ENCODE measurements at places on chromosomes 5 and 9.
A peak's percentile ranks its signal among the peaks of the same experiment; 100 is the strongest.

DNA sequence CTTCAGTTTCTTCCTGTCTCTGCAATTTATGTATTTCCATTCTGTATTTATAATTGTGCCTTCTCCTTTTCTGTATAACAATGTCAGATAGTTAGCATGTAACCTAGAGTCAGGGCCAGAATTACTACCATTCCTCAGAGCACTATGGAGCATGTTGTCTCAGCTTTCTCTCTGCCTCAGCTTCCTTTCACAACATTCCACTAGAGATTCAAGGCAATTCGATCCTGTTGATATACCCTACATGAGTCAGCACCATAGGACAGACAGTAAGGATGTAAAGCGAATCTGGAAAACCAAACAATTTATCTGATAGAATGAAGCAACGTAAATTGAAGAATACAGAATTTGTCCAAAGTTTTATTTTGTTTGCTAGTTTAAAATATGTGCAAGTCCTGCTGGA, 728.3 kb upstream of the SEMA6A start:
- no peaks in the 10 kb centered on the region for H3K4me1 ChIP-seq
- DNase-seq: no peak
- H3K27me3 ChIP-seq: no peaks in the 10 kb centered on the region
- H3K4me3 ChIP-seq: no peak overlapping the region
- no peaks in the 10 kb centered on the region for H3K36me3 ChIP-seq

DNA sequence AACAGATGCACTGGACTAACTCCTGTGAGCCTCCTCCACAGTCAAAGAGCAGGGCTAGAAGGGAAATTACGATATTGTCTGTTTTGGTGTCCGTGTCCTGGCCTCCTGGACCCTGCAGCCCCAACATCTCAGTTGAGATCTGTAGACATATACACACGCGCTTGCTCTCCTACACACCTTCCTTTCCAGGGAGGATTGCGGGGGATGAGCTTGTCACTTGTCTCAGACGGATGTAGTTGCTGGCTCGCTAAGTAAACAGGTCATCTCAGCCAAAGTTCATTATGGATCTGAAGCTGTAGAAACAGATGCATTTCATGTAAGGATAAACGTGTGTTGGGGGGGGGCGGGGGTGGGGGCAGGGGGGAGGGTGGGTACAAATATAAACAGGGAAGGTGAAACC, 549.3 kb downstream of the CCDC171 start:
- H3K4me1 ChIP-seq: no peaks in the 10 kb centered on the region
- no peaks in the 10 kb centered on the region for H3K27me3 ChIP-seq
- no peaks in the 10 kb centered on the region for H3K36me3 ChIP-seq
- H3K27ac ChIP-seq: no peak overlapping the region
- no peak for DNase-seq
- no peak overlapping the region for H3K4me3 ChIP-seq

- DNase-seq: no peak
- no peaks in the 10 kb centered on the region for H3K36me3 ChIP-seq
- no peak overlapping the region for H3K27ac ChIP-seq
Observed at GRCh38 chr9:137293094-137293481, 9.0 kb downstream of the NRARP start.

DNA sequence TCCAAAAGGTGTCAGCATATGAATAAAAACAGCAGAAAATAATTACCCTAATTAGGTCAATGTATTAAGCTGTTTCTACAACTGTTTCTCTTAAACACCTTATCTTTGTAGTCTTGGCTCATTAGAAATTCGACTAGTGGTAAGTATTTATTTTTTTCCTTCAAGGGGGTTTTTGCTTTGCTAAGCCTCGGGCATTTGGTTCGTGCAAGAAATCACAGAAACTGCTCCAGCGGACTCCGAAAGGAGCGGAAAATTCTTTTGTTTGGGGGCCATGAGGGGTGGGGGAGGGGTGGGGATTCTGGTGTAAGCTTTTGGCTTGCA, 757 bp downstream of the ZBED3 start:
- H3K4me3 ChIP-seq: peak overlapping the region; percentile 77
- peak overlapping the region; percentile 80 for H3K27ac ChIP-seq
- peaks cover 16% of the 10 kb centered on the region for H3K4me1 ChIP-seq
- H3K27me3 ChIP-seq: no peaks in the 10 kb centered on the region
- peaks cover 2% of the 10 kb centered on the region for H3K36me3 ChIP-seq
- DNase-seq: no peak

DNA sequence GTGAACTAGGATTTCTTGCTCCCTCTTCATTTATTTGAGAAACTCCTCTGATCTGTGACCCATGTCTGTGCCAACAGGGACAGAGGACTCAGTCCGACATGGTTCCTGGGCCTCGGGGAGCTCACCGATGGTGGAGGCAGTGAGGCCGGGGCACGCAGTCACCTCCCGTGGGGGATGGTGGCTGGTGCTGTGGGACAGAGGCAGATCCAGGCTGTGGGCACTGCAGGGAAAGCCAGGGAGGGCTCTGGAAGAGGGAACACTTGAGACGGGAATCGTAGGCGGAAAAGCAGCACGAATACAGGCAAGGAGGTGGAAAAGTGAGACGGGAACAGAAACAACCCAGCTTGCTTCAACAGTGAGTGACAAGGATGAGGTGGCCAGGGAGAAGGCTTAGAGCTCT, 127.8 kb downstream of the GABBR2 start:
- no peak for DNase-seq
- no peaks in the 10 kb centered on the region for H3K36me3 ChIP-seq
- peaks cover 68% of the 10 kb centered on the region for H3K27me3 ChIP-seq
- peaks cover 21% of the 10 kb centered on the region for H3K4me1 ChIP-seq

GRCh38 chr9:110605565-110605964, 26.0 kb upstream of the SVEP1 start:
- no peak overlapping the region for H3K27ac ChIP-seq
- H3K36me3 ChIP-seq: no peaks in the 10 kb centered on the region
- H3K4me3 ChIP-seq: no peak overlapping the region
- no peaks in the 10 kb centered on the region for H3K4me1 ChIP-seq
- no peaks in the 10 kb centered on the region for H3K27me3 ChIP-seq
- DNase-seq: no peak

GRCh38 chr5:126268697-126269315, 154.4 kb upstream of the GRAMD2B start:
- no peak for DNase-seq
- no peaks in the 10 kb centered on the region for H3K36me3 ChIP-seq
- no peak overlapping the region for H3K4me3 ChIP-seq
- H3K27ac ChIP-seq: no peak overlapping the region

- H3K4me3 ChIP-seq: no peak overlapping the region
- no peaks in the 10 kb centered on the region for H3K4me1 ChIP-seq
- H3K27ac ChIP-seq: no peak overlapping the region
- no peaks in the 10 kb centered on the region for H3K36me3 ChIP-seq
- no peaks in the 10 kb centered on the region for H3K27me3 ChIP-seq
Observed at GRCh38 chr5:97501286-97501964, 318.4 kb upstream of the RIOK2 start.

DNA sequence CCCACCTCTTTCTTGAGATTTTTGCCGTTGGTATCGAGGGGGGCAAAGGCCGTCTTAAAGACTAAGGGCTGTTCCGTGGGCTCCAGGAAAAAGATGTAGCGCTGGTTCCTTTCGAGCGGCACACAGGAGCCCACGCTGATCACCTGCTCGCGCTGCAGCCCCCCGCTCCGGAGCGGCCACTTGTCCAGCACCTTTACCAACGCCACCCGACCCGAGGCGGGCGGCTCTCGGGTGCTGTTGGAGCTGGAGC, 781 bp downstream of the NRG2 start:
- no peak overlapping the region for H3K27ac ChIP-seq
- H3K36me3 ChIP-seq: no peaks in the 10 kb centered on the region
- H3K27me3 ChIP-seq: peaks cover 62% of the 10 kb centered on the region
- no peak overlapping the region for H3K4me3 ChIP-seq
- no peak for DNase-seq
- H3K4me1 ChIP-seq: peaks cover 14% of the 10 kb centered on the region

- H3K4me1 ChIP-seq: peaks cover 22% of the 10 kb centered on the region
- peak within 1 kb of the TSS; percentile 87 for H3K27ac ChIP-seq
- peaks cover 19% of the 10 kb centered on the region for H3K36me3 ChIP-seq
- H3K4me3 ChIP-seq: peak within 1 kb of the TSS; percentile 79
- DNase-seq: peak; percentile 72
Observed at GRCh38 chr9:137550231-137550621, at the start of gene PNPLA7. Gene PNPLA7, minus strand, starts transcription at chr9:137550402. Its CDS starts 205 bp downstream, at chr9:137550197.

- no peaks in the 10 kb centered on the region for H3K4me1 ChIP-seq
- no peaks in the 10 kb centered on the region for H3K36me3 ChIP-seq
- no peaks in the 10 kb centered on the region for H3K27me3 ChIP-seq
- DNase-seq: no peak
- no peak overlapping the region for H3K27ac ChIP-seq
Observed at GRCh38 chr5:140953234-140953633, 13.0 kb upstream of the PCDHAC2 start.

DNA sequence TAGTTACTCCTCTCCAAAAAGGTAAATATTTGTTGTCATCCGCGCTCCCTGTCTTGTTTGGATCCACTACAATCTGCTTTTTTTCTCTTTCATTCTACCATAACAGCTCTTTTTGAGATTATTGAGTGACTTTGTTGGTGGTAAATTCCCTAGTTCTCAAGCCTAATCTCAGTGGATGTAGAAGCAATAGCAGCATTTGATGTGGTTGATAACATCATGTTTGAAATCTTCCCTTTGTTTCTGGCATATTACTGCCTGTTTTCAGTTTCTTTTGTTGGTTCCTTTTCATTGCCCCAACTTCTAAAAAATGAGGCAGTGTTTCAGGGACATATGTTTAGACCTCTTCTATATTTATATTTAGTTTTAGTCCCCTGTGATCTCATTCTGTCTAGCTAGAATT, 8.9 kb downstream of the CDC42SE2 start:
- no peaks in the 10 kb centered on the region for H3K27me3 ChIP-seq
- DNase-seq: no peak
- H3K36me3 ChIP-seq: peaks cover 45% of the 10 kb centered on the region

DNA sequence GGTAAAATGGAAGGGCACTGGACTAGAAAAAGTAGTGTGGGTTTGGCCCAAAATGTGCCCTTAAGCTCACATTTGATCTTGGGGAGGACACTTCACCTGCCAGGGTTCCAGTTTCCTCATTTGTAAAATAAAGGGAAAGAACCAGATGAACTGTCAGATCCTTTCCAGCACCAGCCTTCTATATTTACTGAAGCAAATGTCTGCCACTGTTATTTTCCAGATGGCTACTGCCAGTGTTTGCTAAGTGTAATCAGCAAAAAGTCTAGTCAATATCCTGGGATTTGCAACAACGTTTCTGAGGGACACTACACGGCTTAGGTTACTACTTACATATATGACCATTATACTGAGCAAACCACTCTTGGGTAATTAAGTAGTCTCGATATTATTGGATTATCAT, 340.3 kb downstream of the KCNN2 start:
- H3K4me3 ChIP-seq: no peak overlapping the region
- no peaks in the 10 kb centered on the region for H3K4me1 ChIP-seq
- no peaks in the 10 kb centered on the region for H3K36me3 ChIP-seq
- H3K27ac ChIP-seq: no peak overlapping the region

- no peaks in the 10 kb centered on the region for H3K27me3 ChIP-seq
- H3K36me3 ChIP-seq: no peaks in the 10 kb centered on the region
- no peak overlapping the region for H3K27ac ChIP-seq
- DNase-seq: no peak
- H3K4me1 ChIP-seq: no peaks in the 10 kb centered on the region
- H3K4me3 ChIP-seq: no peak overlapping the region
Observed at GRCh38 chr5:108798513-108799265, 51.0 kb downstream of the FER start.

GRCh38 chr9:19481971-19482404, 73.2 kb downstream of the ACER2 start:
- H3K27ac ChIP-seq: no peak overlapping the region
- no peaks in the 10 kb centered on the region for H3K36me3 ChIP-seq
- DNase-seq: no peak
- H3K4me1 ChIP-seq: no peaks in the 10 kb centered on the region
- no peak overlapping the region for H3K4me3 ChIP-seq

DNA sequence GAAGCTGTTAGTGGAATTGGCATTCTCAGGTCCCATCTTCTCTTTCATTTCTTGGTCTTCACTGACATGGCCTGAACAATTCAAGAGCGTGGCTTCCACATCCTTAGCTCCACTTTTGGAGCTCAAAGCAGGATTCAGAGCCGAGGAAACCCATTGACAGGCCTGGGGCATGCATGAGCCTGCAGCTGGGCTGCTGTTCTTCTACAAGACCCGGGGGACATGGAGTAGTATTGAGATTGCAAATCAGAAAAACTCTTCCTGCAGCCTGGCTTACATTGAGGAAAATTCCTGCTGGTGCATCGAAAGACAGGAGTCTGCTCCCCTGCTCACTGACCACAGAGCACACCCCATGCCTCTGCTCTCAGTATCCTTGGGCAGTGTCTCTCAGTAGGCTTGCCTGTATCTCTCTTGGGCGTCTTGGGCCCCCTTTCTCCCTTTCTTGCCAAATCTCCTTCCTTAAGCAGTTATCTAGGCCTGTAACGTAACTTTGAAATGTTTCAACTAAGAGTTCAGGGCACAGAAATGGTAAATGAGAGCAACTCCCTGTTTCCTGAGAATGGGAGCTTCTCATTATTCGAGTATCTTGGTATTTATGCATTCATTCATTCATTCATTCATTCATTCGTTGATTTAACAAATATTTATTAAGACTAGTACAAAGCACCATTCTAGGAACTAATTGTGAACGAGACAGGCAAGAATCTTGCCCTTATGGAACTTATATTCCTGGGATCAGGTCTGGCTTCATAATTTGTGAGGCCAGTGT, 603.6 kb upstream of the CLINT1 start:
- no peak for DNase-seq
- no peak overlapping the region for H3K4me3 ChIP-seq
- H3K4me1 ChIP-seq: peaks cover 3% of the 10 kb centered on the region
- no peaks in the 10 kb centered on the region for H3K36me3 ChIP-seq

- H3K36me3 ChIP-seq: no peaks in the 10 kb centered on the region
- no peak overlapping the region for H3K4me3 ChIP-seq
- H3K27me3 ChIP-seq: peaks cover 15% of the 10 kb centered on the region
- H3K4me1 ChIP-seq: no peaks in the 10 kb centered on the region
- no peak for DNase-seq
Observed at GRCh38 chr9:113755433-113755832, 120.7 kb upstream of the ZNF618 start.

GRCh38 chr9:120542701-120543490, 37.1 kb downstream of the CDK5RAP2 start:
- H3K27ac ChIP-seq: no peak overlapping the region
- H3K4me3 ChIP-seq: no peak overlapping the region

- no peaks in the 10 kb centered on the region for H3K4me1 ChIP-seq
- H3K27me3 ChIP-seq: peaks cover 5% of the 10 kb centered on the region
- no peak for DNase-seq
- no peak overlapping the region for H3K27ac ChIP-seq
- no peaks in the 10 kb centered on the region for H3K36me3 ChIP-seq
- H3K4me3 ChIP-seq: no peak overlapping the region
Observed at GRCh38 chr9:27645161-27645840, 72.0 kb upstream of the C9orf72 start.
